ENCODE measurements at places on chromosomes 1 and 21. TPM values are rescaled to one million over a fixed set of nuclear protein-coding genes. Genes with fewer than 3 reads are reported as not detected.

The C1QTNF12 gene
- total RNA-seq, result 2.5 TPM

The CFAP141 gene
- not detected for total RNA-seq

The RO60 gene
- total RNA-seq, result 223 TPM

The INSRR gene
- total RNA-seq, result 0.22 TPM

The PTCH2 gene
- 4.6 TPM for total RNA-seq

The C4BPB gene
- 0.60 TPM for total RNA-seq

The NBPF26 gene
- total RNA-seq, result 58.7 TPM

The SPATA45 gene
- total RNA-seq, result not detected

The SELP gene
- total RNA-seq, result 9.5 TPM

The PALMD gene
- 39.4 TPM for total RNA-seq

The NR5A2 gene
- total RNA-seq, result 1.9 TPM

All from camera-type eye (tissue), 1 donor.